ENCODE measurements at places on chromosomes 4 and X.

GRCh38 chrX:29090811-29091210 lies 503.6 kb downstream of the IL1RAPL1 start:
- DNase-seq, result no peak

DNA sequence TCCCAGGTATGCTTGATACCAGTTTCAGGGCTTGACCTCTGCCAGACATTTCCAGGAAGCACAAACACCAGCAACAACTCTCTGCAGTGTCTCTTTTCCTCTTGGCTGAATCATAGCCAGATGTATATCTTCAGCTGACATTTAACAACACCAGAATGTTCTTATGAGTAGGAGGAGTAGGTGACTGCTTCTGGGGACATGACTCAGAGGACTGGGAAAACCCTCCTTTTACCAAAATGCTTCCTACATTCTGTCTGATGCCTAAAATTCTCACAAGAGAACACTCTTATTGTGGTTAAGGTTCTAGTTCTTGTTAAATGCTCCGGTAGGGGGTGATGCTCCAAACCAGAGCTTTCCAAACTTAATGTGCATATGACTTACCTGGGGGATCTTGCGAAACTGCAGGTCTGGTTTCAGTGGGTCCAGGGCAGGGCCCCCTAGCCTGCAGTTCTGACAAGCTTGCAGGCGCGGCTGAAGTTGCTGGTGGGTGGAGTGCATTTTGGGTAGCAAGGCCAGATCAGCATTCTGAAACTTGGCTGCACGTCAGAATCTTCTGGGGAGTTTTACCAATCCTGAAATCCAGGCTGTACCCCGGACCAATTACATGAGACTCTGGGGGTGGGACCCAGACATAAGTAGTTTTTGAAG lies 329.3 kb upstream of the RPS6KA3 start:
- DNase-seq, result no peak

GRCh38 chrX:80511969-80512760 lies 91.9 kb downstream of the TENT5D start:
- no peak for DNase-seq

DNA sequence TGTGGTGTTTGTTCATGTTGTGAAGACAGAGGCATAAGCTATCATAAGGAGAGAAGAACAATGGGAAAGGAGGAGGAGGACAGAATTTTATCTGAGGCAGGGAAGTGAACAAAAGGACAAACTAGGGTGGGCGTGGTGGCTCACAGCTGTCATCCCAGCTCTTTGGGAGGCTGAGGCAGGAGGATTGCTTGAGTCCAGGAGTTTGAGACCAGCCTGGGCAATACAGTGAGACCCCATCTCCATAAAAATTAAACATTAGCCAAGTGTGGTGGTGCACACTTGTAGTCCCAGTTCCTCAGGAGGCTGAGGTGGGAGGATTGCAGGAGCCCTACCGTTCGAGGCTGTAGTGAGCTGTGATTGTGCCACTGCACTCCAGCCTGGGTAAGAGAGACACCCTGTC lies 49.9 kb downstream of the TMEM154 start:
- DNase-seq, result no peak

- DNase-seq, result no peak
Measured at GRCh38 chr4:145545031-145545430, 63.4 kb downstream of the SMAD1 start.

GRCh38 chr4:144421839-144422565 lies 224.0 kb upstream of the HHIP start:
- DNase-seq, result no peak

- DNase-seq, result no peak
Measured at GRCh38 chr4:71202705-71203104, 136.1 kb upstream of the SLC4A4 start.

GRCh38 chr4:19508442-19508841 lies 743.3 kb upstream of the SLIT2 start:
- DNase-seq, result no peak

GRCh38 chr4:113468165-113469022 lies 293.1 kb downstream of the CAMK2D start:
- DNase-seq, result peak; percentile 100

DNA sequence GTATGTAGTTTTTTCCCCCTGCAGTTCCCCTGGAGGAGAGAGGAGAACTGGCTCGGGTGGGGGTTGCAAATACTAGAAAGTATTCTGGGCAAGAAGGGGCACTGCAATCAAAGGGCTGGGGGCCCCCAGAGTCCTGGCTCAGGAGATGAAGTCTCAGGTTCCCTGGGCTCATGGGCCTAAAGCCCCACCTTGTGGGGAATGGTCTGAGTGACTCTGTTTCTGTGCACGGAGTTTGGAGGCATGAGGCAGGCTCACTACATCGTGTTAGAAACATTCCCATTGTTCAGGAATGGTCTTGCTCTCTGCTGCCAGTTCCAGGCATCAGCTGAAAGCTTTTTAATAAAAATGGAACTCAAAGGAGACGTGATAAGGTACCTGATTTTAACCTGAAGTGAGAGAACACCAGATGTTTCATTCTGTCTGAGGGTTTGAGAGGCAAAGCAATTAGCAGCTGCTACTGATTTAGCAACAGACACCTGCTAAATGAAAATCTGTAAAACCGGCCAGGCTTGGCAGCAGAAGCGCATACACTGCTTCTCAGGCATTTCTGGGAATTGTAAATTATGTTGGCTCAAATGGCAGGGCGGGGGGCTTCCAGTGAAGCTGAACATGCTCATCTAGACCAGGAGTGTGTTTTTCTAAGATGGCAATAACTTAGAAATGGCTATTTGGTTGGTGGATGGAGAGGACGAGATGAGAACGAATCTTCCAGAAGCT lies 122.7 kb downstream of the TMEM164 start:
- no peak for DNase-seq

DNA sequence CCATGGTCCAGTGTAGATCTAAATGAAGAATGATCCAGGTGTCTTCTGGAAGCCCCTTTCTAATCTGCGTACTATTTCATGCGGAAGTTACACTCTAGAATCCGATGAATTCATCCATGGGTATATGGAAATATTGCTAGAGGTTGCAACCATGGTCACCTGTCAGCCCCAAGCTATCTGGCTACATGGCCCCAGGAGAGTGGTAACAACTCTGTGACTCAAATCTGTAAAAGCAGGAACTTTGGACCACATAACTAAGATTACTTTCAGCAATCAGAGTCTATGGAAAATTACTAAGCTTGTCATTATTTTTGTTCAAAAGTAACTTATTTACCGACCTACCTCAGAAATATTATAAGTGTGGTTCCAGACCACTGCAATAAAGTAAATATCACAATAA lies 150.6 kb upstream of the MED14 start:
- DNase-seq, result no peak

DNA sequence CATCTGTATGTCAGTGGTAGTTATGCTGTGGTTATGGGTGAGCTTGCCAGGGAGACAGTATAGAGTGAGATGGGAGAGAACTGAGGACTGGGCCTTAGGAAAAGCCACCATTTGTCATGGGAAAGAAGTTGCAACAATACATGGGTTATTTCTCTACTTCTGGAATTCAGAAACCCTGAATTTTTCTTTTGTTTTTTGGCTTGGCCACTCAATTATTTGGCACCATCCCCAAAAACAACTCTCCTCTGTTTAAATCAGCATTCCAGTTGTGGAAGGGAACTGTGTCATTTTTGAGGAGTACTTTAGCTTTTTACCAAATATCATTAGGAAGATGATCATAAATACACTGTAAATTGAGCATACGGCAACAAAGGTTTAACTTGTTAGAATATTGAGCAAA lies 41.1 kb upstream of the ACSL4 start:
- DNase-seq, result no peak

DNA sequence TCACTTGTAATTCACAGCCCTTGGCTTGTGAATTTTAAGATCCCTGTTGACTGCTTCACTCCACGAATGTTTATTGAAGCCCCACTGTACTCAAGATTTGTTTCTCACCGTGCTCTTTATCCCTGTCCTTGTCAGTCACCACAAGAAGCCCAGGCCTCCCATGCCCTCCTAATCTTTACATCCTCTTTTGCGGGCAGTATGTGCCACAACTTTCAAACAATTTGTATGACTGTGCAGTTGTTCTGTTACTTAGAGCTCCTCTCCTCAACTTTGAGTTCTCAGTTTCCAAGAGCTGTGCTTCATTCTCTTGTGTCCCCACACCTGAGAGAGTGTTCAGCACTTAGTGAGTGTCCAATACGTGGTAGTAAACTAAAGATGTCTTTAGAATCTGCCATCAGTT lies 467.7 kb downstream of the NKX6-1 start:
- DNase-seq, result no peak

DNA sequence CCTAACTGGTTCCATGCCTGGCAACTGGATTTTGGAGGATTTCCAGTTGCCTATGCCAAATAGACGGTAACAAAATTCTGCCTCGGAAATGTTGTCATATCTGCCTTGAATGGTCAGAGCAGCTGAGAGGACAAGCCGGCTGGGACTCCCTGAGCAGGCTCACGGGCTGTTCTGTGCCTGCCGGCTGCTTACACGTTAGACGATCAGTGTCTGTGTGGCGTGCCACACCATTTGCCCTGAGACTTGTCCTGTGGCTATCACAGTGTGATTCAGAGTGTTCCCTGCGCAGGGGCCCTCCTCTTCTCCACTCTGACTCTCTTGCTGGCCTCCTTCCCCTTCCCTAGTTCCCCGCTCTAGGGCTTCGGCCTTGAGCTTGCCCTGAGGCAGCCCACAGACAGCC lies 42.4 kb downstream of the RAI2 start:
- no peak for DNase-seq

- no peak for DNase-seq
Measured at GRCh38 chrX:66002824-66003680, 36.8 kb downstream of the VSIG4 start.

DNA sequence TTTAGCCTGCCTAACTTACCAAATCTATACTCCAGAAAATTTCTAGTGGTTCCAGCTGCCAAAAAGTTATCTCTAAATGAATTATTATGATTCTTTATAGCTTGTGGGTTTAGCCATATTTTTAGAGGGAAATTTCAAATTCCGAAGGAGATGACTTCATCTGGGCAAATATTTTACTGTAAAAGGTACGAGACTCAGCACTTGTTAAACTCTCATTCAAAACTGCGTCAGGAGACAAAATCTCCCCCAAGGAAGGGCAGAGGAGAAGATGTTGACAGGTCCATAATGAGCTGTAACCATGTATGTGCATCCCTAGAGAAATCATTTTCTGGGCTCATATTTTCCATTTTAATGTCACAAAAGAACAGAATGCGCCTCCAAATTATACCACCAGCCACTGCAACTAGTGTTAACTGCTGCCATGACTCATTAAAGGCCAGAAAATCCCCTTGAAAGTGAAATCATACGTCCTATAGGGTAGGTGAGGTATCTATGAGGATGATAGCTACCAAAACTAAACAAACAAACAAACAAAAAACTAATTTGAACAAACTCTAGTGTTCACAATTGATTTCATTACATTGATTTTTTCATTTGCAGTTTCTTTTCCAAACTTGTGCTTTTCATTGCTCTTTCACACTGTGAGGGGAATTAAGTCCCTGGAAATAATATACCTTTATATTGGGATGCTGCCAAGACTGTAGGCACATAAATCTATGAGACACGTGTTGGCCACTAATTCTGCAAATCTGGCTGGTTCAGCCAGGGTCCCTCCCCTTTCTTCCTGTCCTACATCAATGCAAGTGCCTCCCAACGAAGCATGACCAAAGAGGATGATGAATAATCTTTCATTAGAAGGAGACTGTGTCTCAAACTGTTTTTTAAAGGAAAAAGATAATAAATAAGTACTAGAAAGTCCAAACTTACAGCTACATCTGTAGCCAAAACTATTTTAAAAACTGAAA lies 85.8 kb downstream of the ARHGAP6 start:
- DNase-seq, result no peak

- DNase-seq, result peak; percentile 8
Measured at GRCh38 chr4:145618210-145618931, 814 bp upstream of the MMAA start.

- no peak for DNase-seq
Measured at GRCh38 chr4:120549011-120549570, 373.4 kb downstream of the PRDM5 start.

Measured in HFFc6 (cell line).